ENCODE measurements at places on chromosomes 3 and 15.

DNA sequence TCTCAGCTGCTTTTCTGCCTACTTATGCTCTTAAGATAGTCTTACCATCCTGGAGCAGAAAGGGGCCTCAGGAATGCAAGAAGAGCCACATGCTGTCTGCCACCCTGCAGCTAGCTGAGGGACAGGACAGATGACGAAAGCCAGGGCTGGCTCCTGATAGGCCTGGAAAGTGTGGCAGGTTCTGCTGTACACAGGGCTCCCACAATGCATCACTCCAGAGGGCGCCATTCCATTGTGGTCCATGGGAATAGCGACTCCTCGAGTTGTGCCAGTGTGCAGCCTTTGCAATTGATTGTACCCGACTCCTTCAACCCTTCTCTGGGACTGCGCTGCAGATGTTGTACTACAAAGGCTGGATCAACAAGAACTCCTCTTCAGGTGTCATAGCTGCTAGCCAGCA, 11.2 kb downstream of the ACAN start:
- no peak for DNase-seq

GRCh38 chr3:134378384-134378783, 4.1 kb upstream of the AMOTL2 start:
- no peak for DNase-seq

GRCh38 chr15:62821384-62822131, 221.0 kb upstream of the TPM1 start:
- DNase-seq, result no peak

- DNase-seq, result no peak
Measured at GRCh38 chr3:106629215-106629832, 747.9 kb upstream of the CCDC54 start.

GRCh38 chr15:34436126-34436955, 1.3 kb downstream of the GOLGA8A start:
- DNase-seq, result no peak

DNA sequence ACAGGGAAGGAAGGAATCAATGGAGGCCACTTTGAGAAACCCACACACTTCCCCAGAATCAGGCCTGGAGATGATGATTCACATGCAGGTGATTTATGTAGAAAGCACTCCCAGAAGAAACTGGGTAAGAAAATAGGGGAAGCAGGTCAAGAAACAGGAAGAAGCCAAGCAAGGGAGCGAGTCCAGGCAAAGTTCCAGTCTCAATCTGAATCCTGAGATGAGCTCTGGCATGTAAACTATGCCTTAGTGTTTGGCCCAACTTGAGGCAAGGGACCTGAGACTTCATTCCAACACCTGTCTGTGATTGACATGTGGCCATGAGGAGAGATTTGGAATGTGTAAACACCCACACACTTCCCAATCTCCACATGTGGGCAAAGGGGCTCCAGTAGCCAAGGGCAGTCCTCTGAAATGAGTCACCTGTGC, 61.6 kb upstream of the CTNNB1 start:
- no peak for DNase-seq

DNA sequence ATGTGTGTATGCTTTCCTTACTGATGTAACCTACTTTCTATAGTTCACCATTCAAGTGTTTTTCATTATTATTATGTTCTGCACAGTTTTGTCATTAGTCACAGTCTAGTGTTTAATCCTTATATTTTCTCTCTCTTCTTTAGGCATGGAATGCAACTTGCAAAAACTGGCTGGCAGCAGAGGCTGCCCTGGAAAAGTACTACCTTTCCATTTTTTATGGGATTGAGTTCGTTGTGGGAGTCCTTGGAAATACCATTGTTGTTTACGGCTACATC, 6.9 kb downstream of the SUCNR1 start:
- DNase-seq, result no peak

DNA sequence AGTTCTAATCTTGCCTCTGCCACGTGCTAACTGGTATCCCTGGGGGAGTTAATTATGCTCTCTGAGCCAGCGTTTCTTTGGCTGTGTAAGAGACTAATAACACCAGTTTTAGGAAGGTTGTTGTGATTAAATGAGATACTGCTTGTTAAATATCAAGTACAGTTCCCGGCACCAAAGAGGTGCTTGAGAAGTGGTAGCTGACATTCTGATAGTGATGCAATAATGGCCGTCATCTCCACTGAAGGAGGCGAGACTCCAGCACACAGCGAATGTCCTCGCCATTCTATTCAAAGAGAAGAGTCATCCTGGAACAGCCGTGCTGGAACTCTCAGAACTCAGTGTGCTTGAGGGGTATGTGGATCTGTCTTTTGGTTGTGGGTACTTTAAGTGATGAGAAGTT, 9.8 kb upstream of the C3orf70 start:
- no peak for DNase-seq

DNA sequence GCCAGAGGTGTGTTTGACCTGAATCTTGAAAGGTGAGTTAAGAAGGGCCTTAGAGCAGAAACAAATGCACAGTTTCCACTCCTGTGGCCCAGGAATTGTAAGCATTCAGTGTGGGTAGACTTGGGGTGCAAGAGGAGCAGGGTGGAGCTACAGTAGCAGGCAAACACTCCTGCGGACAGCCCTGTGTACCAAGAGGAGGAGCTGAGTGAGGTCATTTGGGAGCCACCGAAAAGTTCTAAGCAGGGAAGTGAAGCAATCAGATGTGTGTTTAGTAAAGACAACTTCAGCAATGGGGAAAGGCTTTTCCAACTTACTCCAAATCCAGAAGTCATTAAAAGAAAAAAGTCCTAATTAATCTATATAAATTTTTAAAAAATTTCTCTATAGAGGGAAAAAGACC, 99.3 kb downstream of the ARHGEF26 start:
- DNase-seq, result no peak
